Activated T-cell treated with anti-CD3 and anti-CD28 coated beads, Interleukin-2, amount 50 U/mL, for 72 hours (primary cell): ENCODE measurements at places on chromosomes 11 and 22. TPM values are rescaled to one million over a fixed set of nuclear protein-coding genes. Genes with fewer than 3 reads are reported as not detected.

GRCh38 chr22:23106906-23107367 is 34.9 kb downstream of the RSPH14 start:
- H3K4me3 ChIP-seq = no peak overlapping the region
- no peak overlapping the region for H3K27ac ChIP-seq
- H3K27me3 ChIP-seq = no peaks in the 10 kb centered on the region
- no peaks in the 10 kb centered on the region for H3K36me3 ChIP-seq
- no peak for DNase-seq

GRCh38 chr22:37674951-37675929 is at the start of gene LGALS1:
Gene LGALS1, plus strand, starts transcription at chr22:37675636. Its CDS starts 67 bp downstream, at chr22:37675703.
- no peaks in the 10 kb centered on the region for H3K27me3 ChIP-seq
- H3K4me3 ChIP-seq = peak within 1 kb of the TSS; percentile 88
- DNase-seq = peak; percentile 80
- H3K36me3 ChIP-seq = no peaks in the 10 kb centered on the region
- H3K4me1 ChIP-seq = peaks cover 58% of the 10 kb centered on the region

DNA sequence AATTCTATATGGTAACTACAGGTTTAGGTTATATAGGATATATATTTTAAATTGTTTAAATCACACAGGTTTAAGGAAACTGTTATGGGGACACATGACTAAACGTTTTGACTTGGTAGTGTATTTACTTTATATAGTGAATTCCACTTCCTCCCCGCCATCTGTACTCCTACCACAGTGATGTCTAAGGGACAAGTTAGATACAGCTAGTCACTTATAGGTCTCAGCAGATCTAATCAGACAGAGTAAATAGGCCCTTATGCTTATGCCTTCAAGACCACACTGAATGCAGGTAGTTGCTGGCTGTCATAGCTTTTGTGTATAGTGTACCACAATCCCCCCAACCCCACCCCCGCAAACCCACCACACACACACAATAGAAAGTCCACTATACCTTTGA is 8.2 kb downstream of the SESN3 start:
- no peak for DNase-seq
- H3K36me3 ChIP-seq = no peaks in the 10 kb centered on the region
- H3K4me1 ChIP-seq = peaks cover 20% of the 10 kb centered on the region
- H3K27me3 ChIP-seq = no peaks in the 10 kb centered on the region
- H3K4me3 ChIP-seq = no peak overlapping the region

DNA sequence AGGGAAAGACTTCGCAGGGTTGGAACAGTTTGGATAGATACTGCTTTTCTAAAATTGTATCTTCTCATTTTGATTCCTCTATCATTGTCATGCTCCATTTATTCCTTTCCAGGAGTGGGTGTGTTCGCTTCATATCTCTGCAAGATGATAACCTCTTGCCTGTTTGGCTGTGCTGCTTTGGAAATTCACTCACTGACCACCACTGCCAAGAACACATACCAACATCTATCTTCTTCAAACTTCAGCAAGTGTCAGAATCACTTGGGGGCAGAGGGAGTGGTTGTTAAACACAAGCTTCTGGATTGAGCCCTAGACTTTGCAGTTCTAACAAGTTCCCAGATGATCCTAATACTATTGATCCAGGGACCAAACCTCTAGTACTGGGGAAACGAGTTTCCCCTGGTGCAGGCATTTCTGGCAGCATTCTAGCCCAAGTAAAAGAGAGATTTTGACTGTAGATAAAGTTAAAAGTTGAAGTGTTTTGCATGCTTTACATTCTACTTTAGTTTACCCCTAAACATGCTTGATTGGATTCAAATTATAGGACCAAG is 11.5 kb upstream of the DKK3 start:
- H3K27ac ChIP-seq = no peak overlapping the region
- DNase-seq = no peak
- H3K27me3 ChIP-seq = peaks cover 61% of the 10 kb centered on the region
- no peaks in the 10 kb centered on the region for H3K36me3 ChIP-seq
- H3K4me1 ChIP-seq = no peaks in the 10 kb centered on the region

DNA sequence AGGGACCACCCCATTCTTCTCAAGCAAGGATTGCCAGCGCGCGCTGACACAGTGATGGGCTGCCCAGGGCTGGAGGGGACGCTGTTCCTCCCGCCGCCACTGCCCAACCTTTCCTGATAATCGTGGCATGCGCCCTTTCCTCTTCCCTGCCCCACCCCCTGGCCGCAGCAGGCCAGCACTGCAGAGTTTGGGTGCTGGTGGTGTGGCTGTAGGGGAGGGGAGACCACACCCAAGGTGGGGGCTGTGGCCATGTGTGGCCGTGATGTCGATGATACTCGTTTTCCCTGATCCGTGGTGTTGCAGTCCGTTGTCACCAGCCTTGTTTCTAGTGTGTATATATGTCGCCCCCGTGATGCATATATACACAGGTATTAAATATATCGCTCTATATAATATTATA is 22.8 kb upstream of the TEF start:
- H3K27me3 ChIP-seq = no peaks in the 10 kb centered on the region
- peaks cover 2% of the 10 kb centered on the region for H3K36me3 ChIP-seq
- no peak overlapping the region for H3K4me3 ChIP-seq
- DNase-seq = no peak
- H3K27ac ChIP-seq = no peak overlapping the region
- H3K4me1 ChIP-seq = no peaks in the 10 kb centered on the region

GRCh38 chr11:39345834-39346442 is 2113.5 kb downstream of the LRRC4C start:
- no peaks in the 10 kb centered on the region for H3K36me3 ChIP-seq
- H3K4me3 ChIP-seq = no peak overlapping the region
- no peak for DNase-seq
- H3K27me3 ChIP-seq = no peaks in the 10 kb centered on the region

DNA sequence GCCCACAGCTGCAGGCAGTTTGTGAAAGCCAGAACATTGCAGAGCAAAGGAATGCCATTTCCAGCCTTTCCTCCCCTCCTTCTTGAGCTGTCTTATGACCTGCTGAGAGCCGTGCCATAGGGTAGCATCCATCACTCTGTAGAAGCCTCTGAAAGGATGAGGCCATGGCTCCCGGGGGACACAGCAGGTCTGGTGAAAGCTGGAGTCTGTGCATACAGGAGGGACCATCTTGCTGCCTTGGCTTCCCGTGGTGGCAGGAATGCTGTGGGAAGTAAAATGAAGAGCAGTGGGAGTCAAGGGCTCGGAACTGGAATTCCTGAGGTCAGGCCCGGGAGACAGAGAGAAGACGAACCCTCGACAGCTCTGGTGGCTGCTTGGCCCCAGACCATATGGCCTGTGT is 30.9 kb downstream of the ANO1 start:
- H3K4me1 ChIP-seq = peaks cover 6% of the 10 kb centered on the region
- peaks cover 13% of the 10 kb centered on the region for H3K27me3 ChIP-seq
- DNase-seq = no peak
- H3K36me3 ChIP-seq = no peaks in the 10 kb centered on the region
- no peak overlapping the region for H3K4me3 ChIP-seq

DNA sequence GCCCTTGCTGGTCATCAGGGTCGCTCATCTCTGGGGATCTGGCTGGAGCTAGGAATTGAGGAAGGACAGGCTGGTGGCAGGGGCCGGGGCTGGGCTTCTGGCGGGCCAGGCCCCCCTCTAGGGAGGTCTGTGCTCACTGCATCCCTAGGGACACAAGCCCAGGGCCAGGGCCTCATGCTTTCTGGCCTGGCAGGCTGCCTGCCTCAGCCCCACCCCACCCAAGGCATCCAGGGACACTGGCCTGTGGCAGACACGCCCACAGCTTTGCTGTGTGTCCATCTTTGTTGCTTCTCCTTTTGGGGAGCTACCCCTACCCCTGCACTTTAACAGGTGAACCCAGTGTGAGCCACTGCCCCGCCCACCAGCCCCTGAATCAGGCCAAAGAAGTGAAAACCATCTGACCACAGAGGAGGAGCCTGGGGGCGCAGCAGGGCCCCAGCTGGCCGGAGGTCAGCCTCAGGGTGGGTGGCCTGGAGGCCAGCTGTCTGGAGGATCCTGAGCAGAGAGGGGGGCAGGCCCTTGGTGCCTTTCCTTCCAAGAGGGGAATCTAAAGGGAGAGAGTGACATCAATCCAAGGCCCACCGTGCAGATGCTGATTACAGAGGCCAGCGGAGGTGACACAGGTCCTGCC is 26.8 kb upstream of the CELSR1 start:
- H3K27me3 ChIP-seq = no peaks in the 10 kb centered on the region
- DNase-seq = no peak
- H3K4me1 ChIP-seq = peaks cover 41% of the 10 kb centered on the region
- no peaks in the 10 kb centered on the region for H3K36me3 ChIP-seq
- H3K4me3 ChIP-seq = no peak overlapping the region

GRCh38 chr11:64134963-64135362 is 30.9 kb downstream of the MACROD1 start:
- H3K4me1 ChIP-seq = no peaks in the 10 kb centered on the region
- no peaks in the 10 kb centered on the region for H3K36me3 ChIP-seq
- DNase-seq = no peak
- H3K27ac ChIP-seq = no peak overlapping the region
- H3K4me3 ChIP-seq = no peak overlapping the region

The CCDC15 gene
- total RNA-seq = 9.9 TPM

The LMO2 gene
- total RNA-seq = not detected

The CCDC157 gene
- total RNA-seq = 3.7 TPM

The CHRM1 gene
- not detected for total RNA-seq

The LDHAL6A gene
- not detected for total RNA-seq

The KCNA4 gene
- total RNA-seq = not detected

The CD3E gene
- 419 TPM for total RNA-seq

The FTH1 gene
- total RNA-seq = 1,135 TPM

The INS gene
- total RNA-seq = not detected
